Left lung (tissue), 14 donors: ENCODE measurements at places on chromosomes 7 and 10. TPM values are rescaled to one million over a fixed set of nuclear protein-coding genes. Genes with fewer than 3 reads are reported as not detected.

Gene ACTR3C
- polyA plus RNA-seq, result 8.2 TPM

Gene KIF11
- 55.3 TPM for polyA plus RNA-seq

Gene TCF7L2
- 54.1 TPM for polyA plus RNA-seq

Gene GPR15LG
- not detected for polyA plus RNA-seq

Gene RNF32
- polyA plus RNA-seq, result 7.3 TPM

Gene ZNF22
- polyA plus RNA-seq, result 78.3 TPM

Gene TCAF2
- polyA plus RNA-seq, result 6.9 TPM

Gene NCF1
- 2.6 TPM for polyA plus RNA-seq

Gene NEBL
- 14.0 TPM for polyA plus RNA-seq

Gene GPER1
- 5.7 TPM for polyA plus RNA-seq

Gene PRLHR
- polyA plus RNA-seq, result 0.06 TPM

Gene KCND2
- 0.69 TPM for polyA plus RNA-seq

Gene TRIM73
- polyA plus RNA-seq, result 8.9 TPM

Gene CTTNBP2
- polyA plus RNA-seq, result 18.8 TPM

Gene PRSS1
- not detected for polyA plus RNA-seq

Gene ACBD7
- polyA plus RNA-seq, result 4.3 TPM

Gene ASB4
- polyA plus RNA-seq, result 1.6 TPM

Gene MEIG1
- 1.8 TPM for polyA plus RNA-seq

Gene ABCA13
- 1.6 TPM for polyA plus RNA-seq

Gene NRG3
- polyA plus RNA-seq, result 1.0 TPM

Gene PRPS1L1
- not detected for polyA plus RNA-seq

Gene RPS24
- 4,372 TPM for polyA plus RNA-seq

Gene TNPO3
- polyA plus RNA-seq, result 32.5 TPM

Gene MPP7
- polyA plus RNA-seq, result 14.2 TPM

Gene LDB3
- 1.3 TPM for polyA plus RNA-seq

Gene ALOX5
- polyA plus RNA-seq, result 1.1 TPM

Gene PON1
- polyA plus RNA-seq, result 0.75 TPM

Gene SPDYE2B
- polyA plus RNA-seq, result 2.5 TPM

Gene CDC14C
- polyA plus RNA-seq, result 0.10 TPM

Gene PRKG1
- 16.8 TPM for polyA plus RNA-seq

Gene MXI1
- polyA plus RNA-seq, result 79.3 TPM

Gene OPN4
- not detected for polyA plus RNA-seq
